ENCODE measurements at places on chromosomes 3 and 15. TPM values are rescaled to one million over a fixed set of nuclear protein-coding genes. Genes with fewer than 3 reads are reported as not detected.

- DNase-seq: no peak
These were observed 16.5 kb upstream of the FAM174B start for GRCh38 chr15:92672102-92672501.

GRCh38 chr15:35698966-35699575 is 153.1 kb upstream of the DPH6 start:
- DNase-seq: no peak

DNA sequence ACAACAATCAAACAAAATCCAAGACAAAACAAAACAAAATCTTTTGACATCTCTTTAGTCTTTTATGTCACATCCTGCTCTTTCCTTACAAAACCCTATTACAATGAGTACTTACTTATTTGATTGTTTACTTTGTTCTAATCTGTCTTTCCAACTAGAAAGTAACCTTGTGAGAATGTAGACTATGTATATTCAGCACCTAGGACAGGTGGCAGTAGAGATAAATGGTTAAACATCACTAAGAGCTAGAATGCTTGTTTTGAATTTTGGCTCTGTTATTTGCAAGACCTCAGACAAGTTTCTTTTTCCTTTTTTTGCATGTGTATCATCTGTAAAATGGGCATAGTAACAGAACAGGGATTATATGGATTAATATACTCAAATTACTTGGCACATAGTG is 33.1 kb upstream of the NAALADL2 start:
- no peak for DNase-seq

DNA sequence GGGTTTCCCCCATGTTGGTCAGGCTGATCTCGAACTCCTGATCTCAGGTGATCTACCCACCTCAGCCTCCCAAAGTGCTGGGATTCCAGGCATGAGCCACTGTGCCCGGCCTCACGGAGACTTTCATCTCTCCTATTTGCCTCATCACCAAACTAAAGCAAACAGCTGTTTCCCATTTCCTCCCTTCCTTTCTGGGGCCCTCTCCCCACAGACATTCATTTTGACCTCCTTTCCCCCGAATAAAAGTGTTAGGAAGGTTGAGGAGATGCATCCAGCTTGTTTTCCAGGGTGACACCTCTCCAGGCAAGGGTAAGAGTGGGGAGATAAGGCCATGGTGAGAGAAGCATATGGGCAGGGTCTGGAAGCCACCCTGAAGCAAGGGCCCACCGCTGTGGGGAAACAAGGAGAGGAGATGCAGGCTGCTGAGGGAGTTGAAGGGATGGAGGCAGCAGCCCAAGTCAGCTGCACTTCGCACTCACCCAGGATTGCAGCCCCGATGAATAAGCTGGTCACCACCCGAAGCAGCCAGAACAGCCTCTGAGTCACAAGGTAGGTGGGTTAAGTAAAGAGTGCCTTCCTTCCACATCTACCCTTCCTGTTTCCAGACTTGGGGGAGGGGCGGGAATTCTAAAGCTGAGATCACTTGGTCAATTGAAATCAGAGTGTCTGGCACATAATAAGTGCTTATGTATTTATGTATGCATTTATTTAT is 7.7 kb downstream of the DUOXA2 start:
- no peak for DNase-seq

DNA sequence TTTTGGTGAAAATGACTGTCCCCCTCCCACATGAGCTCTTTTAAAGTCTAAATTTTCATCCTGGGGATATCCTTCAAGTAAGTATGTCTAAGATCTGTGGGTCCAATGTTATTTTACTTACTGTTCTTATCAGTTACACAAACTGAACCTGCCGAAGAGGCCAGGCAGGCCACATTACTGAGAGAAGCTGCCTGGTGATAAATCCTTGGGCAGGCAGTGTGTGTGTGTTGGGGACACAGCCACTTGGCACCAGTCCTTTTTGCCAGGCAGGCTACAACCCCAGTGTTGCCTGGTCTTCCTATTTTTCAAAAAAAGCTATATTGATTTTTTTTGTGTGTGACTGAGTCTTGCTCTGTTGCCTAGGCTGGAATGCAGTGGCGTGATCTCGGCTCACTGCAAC is 50.6 kb upstream of the RASA2 start:
- no peak for DNase-seq

- no peak for DNase-seq
These were observed 244.2 kb upstream of the EPHA3 start for GRCh38 chr3:88863196-88863595.

GRCh38 chr15:64205202-64205601 is 42.4 kb upstream of the PPIB start:
- DNase-seq: no peak

- no peak for DNase-seq
These were observed 678 bp downstream of the SEMA7A start for GRCh38 chr15:74432968-74433591.

Gene SLC24A5
- total RNA-seq: not detected

DNA sequence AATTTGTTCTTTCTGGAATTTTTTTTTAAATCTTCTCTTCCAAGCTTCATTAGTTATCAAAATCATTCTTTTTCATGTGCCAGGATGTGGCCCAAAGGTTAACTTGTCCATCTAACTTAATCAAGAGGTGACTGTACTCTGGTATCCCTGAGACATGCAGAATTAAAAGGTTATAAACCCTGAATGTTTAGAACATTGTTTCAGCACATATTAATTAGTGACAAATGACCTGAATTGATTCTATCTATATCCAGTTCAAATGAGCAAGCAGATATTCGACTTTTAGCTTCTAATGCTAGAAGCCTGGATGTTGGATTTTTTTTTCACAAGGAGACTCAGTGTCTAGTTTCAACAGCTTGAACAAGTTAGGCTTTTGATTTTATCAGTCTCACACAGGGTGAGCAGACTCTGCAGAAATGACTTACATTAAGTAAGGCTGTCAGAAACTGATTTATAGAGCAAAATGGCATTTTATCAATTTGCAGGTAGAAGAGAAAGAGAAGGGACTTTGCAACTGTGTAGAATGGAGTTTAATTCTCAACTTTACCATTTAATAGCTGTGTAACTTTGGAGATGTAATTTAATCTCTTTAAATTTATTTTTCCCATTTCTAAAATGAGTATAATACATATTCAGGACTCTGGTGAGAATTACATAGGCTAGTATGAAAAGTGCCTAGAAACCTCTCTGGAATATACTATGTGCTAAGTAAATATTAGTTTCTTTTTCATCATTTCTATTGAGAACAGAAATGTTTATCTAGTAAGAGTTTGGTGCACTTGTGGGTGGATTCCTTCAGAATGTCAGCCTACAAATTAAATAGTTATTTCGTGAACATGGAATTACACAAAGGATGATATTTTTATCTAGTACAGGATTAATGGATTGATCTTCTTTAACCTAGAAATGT is 100.0 kb downstream of the ALCAM start:
- no peak for DNase-seq
